ENCODE measurements at places on chromosomes 4 and X.

GRCh38 chr4:77921701-77922100, 59.1 kb downstream of the MRPL1 start:
- no peak for DNase-seq

GRCh38 chrX:70343435-70343834, 53.5 kb downstream of the KIF4A start:
- no peak for DNase-seq

DNA sequence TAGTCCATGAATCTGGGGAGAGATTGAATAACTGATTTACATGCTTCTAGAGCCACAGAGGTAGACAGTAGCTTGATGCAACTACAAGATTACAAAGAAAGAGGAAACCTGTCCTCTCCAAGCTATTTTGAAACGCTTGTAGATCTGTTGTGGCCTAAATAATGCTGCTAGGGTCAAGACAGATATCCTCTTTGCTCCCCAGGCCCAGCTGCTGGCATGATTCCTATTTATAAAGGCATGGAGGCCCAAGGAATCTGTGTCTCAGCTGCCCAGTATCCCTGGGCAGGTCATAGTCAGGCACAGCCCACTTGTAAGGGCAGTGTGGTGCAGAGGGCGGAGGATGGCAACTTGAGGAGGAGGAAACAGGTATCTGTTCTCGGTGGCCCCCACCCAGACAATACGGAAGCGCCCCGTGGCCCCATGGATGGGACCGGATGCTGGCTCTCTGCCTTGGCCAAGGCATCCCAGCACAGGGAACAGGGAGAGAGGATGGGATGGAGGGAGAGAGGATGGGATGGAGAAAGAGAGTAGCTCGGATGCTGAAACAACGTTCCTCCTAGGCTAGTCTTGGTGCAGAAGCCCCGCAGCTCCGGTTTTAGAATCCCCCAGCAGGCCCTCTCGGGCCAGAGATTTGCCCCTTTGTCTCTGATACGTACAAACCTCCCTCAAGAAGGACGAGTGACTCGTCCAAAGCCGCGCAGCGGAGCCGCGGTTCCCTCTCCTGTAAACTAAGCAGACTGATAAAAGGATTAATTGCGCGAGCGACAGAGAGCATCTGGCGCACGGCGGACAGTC, 767 bp upstream of the SMIM20 start:
- no peak for DNase-seq

- no peak for DNase-seq
These were observed 221.5 kb upstream of the SFRP2 start for GRCh38 chr4:154010371-154010770.

GRCh38 chrX:47704736-47705135, 45.8 kb upstream of the UXT start:
- no peak for DNase-seq

- no peak for DNase-seq
These were observed 88.8 kb downstream of the SORCS2 start for GRCh38 chr4:7280926-7281690.

DNA sequence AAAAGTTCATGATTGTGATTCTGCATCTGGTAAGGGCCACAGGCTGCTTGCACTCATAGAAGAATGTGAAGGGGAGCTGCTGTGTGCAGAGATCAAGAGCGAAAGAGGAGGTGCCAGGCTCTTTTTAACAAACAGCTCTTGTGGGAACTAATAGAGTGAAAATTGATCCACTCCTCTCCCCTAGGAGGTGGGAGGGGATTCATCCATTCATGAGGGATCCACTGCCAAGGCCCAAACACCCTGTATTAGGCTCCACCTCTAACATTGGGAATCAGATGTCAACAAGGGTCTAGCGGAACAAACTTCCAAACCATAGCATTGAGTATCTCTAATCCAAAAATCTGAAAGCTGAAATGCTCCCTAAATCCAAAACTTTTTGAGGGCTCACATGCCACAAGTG, 16.4 kb upstream of the PPID start:
- no peak for DNase-seq

GRCh38 chrX:107818900-107819521, 6.7 kb upstream of the MID2 start:
- DNase-seq, result no peak
